ENCODE measurements at places on chromosomes 13 and 19. TPM values are rescaled to one million over a fixed set of nuclear protein-coding genes. Genes with fewer than 3 reads are reported as not detected.

- H3K36me3 ChIP-seq: no peaks in the 10 kb centered on the region
- no peak overlapping the region for H3K4me3 ChIP-seq
- no peaks in the 10 kb centered on the region for H3K4me1 ChIP-seq
- H3K27ac ChIP-seq: no peak overlapping the region
- DNase-seq: no peak
Measured at GRCh38 chr13:31225998-31226675, 26.4 kb downstream of the B3GLCT start.

GRCh38 chr19:48796298-48797083 lies 14.3 kb downstream of the BCAT2 start:
- H3K4me1 ChIP-seq: peaks cover 8% of the 10 kb centered on the region
- H3K4me3 ChIP-seq: no peak overlapping the region
- peak overlapping the region; percentile 67 for H3K27ac ChIP-seq
- DNase-seq: no peak
- no peaks in the 10 kb centered on the region for H3K36me3 ChIP-seq

GRCh38 chr19:56306016-56306415 lies 8.6 kb downstream of the ZSCAN5A start:
- H3K4me1 ChIP-seq: peaks cover 4% of the 10 kb centered on the region
- H3K27me3 ChIP-seq: no peaks in the 10 kb centered on the region
- H3K4me3 ChIP-seq: no peak overlapping the region
- peak overlapping the region; percentile 70 for H3K27ac ChIP-seq

SPTBN4 gene
- total RNA-seq: 1.3 TPM

TEKTIP1 gene
- 3.2 TPM for total RNA-seq

ZNF160 gene
- 23.2 TPM for total RNA-seq
